NCI-H187 (cell line): ENCODE measurements at places on chromosomes 4 and X.

DNA sequence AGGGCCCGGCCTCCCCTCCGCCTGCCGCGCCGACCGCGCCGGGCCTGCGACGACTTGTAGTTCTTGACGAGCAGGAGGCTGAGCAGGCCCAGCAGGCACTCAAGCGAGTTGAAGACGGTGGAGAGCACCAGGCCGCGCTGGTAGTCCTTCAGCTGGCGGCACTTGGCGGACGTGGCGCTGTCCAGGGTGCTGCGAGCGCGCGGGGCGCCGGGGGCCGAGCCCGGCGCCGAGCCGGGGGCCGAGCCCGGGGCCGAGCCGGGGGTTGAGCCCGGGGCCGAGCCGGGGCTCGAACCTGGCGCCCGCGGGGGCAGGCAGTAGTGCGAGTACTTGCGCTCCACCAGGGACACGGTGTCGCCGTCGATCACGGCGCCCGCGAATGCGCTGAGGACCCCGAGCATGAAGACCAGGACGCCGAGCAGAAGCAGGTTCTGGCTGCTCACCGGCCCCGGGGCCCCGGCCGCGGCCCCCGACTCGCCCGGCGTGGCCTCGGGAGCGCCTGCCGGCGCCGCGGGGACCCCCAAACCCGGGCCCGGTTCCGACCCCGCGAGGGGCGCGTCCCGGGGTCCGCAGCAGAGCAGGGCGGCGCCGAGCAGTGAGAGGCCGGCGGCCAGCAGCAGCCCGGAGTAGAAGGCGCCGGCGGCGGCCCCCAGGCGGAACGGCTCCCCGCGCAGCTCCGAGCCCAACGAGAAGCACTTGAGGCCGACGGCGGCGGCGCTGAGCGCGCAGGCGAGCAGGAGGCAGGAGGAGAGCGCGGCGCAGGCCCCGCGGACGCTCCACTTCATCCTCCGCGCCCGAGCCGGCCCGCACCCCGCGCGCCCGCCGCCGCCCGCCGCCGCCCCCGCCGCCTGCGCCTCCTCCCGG lies 584 bp downstream of the TMEM271 start:
- no peak for DNase-seq

DNA sequence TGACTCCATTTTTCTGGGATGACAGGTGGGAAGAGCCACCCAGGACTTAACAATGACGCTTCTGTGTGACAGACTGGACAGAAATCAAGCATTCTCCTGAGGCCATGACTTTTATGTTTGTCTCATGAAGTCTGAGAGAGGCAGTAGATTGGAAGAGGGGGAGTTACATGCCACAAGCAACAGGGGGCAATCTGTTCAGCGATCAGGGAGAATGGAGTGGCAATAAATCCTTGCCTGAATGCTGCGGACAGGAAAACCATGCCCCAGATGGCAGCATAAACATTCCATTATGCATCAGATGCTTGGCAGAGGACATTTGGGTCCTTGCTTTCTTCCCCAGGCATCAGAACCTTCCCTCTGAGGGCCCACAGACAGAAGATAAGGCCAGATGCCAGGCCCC lies 312.4 kb upstream of the DIPK2B start:
- DNase-seq = no peak

DNA sequence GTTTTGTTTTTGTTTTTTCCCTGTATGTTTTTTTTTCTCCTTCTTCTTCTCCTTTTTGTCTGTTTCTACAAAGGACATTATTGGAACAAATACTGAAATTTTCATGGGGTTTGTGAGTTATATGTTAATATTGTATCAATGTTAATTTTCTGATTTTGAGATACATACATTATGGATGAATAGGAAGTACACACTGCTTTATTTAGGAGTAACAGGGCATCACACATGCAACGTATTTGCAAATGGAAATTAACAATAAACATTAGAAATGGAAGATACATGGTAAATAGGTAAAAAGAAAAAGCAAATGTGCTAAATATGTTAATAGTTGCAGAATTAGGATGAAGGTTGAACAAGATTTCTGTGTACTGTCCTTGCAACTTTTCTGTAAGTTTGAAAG lies 477.2 kb upstream of the INTU start:
- no peak for DNase-seq

- no peak for DNase-seq
Observed at GRCh38 chr4:67871867-67872266, 11.9 kb downstream of the TMPRSS11D start.

DNA sequence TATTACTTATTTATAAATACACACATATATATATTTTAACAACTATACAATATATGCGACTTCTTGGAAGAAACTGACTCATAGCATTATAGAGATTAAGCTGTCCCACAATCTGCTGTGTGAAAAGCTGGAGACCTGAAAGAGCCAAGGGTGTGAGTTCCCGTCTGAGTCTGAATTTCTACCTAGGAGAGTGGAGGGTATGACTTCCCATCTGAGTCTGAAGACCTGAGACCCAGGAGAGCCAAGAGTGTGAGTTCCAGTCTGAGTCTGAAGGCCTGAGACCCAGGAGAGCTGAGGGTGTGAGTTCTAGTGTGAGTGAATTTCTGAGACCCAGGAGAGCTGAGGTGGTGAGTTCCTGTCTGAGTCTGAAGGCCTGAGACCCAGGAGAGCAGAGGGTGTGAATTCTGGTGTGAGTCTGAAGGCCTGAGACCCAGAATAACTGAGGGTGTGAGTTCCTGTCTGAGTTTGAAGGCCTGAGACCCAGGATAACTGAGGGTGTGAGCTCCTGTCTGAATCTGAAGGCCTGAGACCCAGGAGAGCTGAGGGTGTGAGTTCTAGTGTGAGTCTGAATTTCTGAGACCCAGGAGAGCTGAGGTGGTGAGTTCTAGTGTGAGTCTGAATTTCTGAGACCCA lies 8.9 kb upstream of the P2RY8 start:
- DNase-seq = no peak

- no peak for DNase-seq
Observed at GRCh38 chr4:8691151-8691775, 98.7 kb downstream of the CPZ start.
